ENCODE measurements at places on chromosomes 2 and 18.

DNA sequence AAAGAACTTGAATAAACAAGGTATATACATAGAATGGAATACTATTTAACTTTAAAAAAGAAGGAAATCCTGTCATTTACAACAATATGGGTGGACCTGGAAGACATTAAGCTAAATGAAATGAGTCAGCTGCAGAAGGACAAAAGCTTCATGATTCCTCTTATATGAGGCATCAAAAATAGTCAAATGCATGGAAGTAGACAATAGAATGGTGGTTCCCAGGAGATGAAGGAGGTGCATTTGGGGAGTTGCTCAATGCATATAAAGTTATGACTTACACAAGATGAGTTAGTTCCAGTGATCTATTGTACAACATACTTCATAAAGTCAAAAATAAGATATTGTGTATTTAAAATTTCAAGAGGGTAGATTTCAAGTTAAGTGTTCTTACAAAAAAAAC is 426.1 kb upstream of the UBE2E3 start:
- DNase-seq: no peak

GRCh38 chr2:222707689-222708273 is 36.3 kb downstream of the MOGAT1 start:
- DNase-seq: no peak

GRCh38 chr2:234950730-234951663 is 820 bp upstream of the SH3BP4 start:
- no peak for DNase-seq

- no peak for DNase-seq
Observed at GRCh38 chr2:176704282-176704858, 435.1 kb downstream of the MTX2 start.

GRCh38 chr2:69203166-69203985 is 183.7 kb downstream of the GFPT1 start:
- DNase-seq: no peak

DNA sequence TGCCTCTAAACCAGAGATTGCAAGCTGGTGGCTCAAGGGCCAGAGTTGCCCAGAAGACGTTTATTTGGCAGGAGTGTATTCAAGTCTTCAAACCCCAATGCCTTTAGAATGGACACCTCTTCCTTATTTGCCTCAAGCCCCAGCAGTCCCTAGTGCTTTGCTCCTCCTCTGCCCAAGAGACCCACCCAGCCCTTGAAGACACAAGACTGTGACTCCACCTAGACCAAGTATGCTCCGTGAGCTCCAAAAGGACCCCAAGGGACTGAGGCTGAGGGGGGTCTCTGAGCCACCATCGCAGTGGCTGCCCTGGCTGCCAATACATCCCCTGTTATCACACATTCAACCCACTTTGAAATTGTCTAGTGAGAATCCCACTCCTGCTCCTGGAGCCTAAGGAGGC is 99.3 kb downstream of the COL6A3 start:
- no peak for DNase-seq

- no peak for DNase-seq
Observed at GRCh38 chr2:107072150-107072940, 186.4 kb upstream of the ST6GAL2 start.

DNA sequence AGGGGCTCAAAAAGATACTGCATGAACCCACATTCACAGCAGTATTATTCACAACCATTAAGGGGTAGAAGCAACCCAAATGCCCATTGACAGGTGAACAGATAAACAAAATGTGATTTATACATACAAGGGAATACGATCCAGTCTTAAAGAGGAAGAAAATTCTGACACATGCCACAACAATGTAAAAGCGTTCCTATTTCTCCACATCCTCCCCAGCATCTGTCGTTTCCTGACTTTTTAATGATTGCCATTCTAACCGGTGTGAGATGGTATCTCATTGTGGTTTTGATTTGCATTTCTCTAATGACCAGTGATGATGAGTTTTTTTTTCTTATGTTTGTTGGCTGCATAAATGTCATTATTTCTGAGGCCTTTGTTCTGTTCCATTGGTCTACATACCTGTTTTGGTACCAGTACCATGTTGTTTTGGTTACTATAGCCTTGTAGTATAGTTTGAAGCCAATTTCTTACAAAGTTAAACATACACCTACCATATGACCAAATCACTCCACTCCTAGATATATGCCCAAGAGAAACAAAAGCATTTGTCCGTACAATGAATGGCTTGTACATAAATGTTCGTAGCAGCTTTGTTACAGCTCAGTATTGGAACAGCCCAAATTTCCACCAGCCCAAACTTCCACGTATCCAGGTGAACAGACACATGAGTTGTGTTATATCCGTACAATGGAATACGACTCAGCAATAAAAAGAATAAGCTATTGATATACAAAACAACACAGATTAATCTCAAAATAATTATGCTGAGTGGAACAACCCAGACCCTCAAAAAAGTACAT is 85.1 kb downstream of the TMEM131 start:
- no peak for DNase-seq

GRCh38 chr2:64873472-64873924 is 115.7 kb upstream of the SLC1A4 start:
- DNase-seq: peak; percentile 20

DNA sequence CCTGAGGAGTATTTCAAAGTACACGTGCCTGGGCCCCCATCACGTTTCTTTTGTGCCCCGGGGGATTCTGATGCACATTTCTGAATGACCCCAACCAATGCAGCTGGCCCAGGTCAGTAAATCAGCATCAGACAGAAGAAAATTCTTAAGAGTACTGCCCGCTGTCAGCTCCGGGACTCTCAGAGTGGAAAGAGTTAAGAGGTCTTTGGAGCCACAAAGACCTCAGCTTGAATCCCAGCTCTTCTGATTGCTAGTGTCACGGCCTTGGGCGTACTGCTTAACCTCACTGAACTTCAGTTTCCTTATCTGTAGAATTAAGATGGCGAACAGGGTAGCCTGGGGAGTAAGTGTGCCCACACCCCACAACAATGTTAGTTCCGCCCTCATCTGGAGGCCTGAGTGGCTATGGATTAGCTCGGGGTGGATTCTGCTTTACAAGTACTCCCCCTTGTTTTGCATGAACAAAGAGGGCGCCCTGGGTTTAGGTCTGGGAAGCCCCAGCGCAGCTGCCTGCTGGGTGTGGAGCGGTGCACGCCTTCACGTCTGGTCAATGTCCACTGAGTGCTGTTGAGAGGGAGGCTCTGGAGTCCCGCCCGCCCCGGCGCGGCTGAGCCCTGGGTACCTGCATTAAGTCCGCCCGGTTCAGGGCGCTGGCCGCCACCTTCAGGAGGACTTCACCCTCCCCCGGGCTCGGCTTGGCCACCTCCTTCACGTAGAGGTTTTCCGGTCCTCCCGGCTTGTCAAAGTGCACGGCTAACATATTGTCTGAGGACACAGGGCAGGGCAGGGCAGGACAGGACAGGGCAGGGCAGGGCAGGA is 858 bp downstream of the TP53I3 start:
- DNase-seq: peak; percentile 96

- no peak for DNase-seq
Observed at GRCh38 chr2:55604027-55604565, 13.3 kb downstream of the PPP4R3B start.

DNA sequence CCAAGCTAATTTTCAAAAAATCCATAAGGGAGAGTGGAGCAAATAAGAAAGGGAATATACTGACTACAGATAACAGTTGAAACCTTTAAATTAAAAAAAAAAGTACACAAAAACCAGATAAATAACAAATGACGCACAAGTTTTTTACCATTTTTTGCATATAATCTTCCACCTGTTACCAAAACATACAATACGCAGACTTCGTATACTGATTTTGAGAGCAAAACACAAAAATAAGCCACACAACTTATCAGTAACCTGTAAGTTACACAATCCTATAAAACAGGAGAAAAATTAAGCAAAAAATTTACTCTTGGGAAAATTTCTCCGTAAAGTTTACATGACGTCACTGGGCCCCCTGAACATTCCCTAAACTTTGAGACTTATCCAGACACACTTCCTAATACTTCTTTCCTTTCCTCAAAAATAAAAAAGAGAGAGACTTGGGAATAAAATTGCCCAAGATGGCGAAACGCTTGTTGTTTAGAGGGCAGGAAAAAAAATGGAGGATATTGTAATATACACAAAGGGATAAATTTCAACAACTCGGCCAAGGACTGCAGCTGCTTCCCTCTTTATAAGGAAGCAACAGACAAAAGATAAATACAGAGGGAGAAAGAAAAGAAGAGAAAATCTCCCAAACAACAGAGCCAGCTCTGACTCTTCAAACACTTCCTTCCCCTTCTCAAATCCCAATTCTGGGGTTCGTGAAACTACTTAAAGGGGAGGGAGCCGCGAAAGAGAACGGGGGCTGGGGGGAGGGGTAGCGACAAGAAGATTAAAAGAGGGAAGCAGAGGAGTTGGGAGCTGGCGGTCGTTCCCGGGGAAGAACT is 1.6 kb downstream of the BAZ2B start:
- no peak for DNase-seq

DNA sequence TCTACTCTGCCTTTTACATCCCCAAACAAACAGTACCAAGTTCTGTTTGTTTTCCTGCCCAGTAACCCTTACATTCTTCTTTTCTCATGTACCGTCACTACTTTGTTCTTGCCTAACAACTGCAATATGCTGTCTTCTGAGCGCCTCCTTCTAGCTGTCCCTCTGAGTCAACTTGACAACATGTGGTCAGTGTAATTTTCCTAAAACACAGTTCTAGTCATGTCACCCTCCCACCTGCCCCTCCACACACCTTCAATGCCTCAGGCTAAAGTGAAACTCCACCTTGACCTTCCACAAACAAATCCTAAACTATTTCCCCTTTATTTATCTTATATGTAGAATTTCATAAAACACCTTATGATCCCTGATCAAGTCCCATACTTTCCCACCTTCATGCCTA is 124.6 kb upstream of the CD302 start:
- DNase-seq: no peak

- no peak for DNase-seq
Observed at GRCh38 chr2:43417300-43417699, 178.5 kb downstream of the THADA start.

GRCh38 chr18:2223849-2224248 is 347.5 kb downstream of the METTL4 start:
- no peak for DNase-seq

- DNase-seq: peak; percentile 48
Observed at GRCh38 chr18:72672364-72673184, 128.4 kb upstream of the CBLN2 start.

- no peak for DNase-seq
Observed at GRCh38 chr2:55768991-55769390, 75.3 kb upstream of the PNPT1 start.

DNA sequence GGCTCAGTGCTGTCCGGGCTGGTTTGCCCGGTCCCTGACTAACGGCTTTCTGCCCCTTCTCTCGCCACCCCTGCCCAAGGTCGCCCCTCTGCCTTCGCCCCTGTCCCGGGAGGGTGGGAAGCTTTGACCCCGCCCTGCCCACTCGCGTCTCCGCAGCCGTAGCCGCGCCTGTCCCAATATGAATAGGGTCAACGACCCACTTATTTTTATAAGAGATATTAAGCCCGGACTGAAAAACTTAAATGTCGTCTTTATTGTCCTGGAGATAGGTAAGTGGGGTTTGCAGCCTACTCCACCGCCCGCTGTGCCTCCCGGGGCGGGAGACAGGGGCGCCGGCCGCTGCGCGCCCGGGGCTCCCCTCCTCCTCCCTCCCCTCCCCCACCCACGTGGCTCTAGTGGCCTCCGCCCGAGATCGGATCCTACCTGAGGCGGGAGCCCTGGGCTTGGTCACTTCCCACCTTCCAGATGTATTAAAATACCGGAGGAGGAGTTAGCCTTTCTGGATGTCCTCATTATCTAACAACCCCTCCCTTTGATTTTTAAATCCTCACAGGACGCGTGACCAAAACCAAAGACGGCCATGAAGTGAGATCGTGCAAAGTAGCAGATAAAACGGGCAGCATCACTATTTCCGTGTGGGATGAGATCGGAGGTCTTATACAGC is 633 bp downstream of the NABP1 start:
- DNase-seq: no peak

GRCh38 chr2:177810906-177811305 is 261.7 kb downstream of the PDE11A start:
- no peak for DNase-seq

GRCh38 chr18:3037423-3037915 is 24.5 kb upstream of the LPIN2 start:
- no peak for DNase-seq

DNA sequence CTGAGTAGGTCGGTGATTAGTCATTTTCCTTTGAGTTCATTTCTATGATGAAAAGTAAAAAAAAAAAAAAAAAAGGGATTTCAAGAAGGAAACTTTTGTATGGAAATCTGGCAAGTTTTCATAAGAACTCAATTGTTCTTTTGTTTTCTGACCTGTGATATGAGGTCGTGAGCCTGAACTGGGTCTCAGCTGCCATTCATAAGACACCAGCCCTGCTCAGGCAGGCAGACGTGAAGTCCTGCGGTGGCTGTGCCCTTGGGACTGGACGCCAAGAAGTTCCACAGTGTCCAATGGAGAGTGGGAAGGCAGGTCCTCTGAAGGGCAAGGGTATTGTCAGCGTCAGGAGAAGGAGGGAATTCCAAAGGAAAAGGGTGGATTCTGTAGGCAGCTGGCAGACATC is 183.9 kb downstream of the NCK2 start:
- DNase-seq: no peak

- DNase-seq: no peak
Observed at GRCh38 chr2:31312898-31313297, 78.9 kb downstream of the EHD3 start.

DNA sequence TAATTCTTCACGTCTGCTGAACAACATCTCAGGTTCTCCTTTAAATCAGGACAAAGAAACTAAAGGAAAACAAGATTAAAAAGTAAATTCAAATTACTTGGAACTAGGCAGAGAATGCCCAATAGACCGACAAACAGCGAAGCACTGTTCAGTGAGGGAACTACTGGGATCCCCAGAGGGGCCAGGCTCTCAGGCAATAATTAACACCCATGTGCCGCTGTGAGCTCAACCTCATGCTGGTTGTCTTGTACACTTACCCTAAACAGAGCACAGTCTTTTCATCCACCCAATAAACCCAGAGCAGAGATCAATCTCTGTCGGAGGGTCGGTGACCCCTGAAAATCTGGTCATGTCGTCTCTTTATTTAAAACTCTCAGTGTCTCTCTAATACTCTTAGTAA is 229.9 kb upstream of the CRIM1 start:
- DNase-seq: no peak

- no peak for DNase-seq
Observed at GRCh38 chr2:209768557-209768956, 3.1 kb upstream of the UNC80 start.

DNA sequence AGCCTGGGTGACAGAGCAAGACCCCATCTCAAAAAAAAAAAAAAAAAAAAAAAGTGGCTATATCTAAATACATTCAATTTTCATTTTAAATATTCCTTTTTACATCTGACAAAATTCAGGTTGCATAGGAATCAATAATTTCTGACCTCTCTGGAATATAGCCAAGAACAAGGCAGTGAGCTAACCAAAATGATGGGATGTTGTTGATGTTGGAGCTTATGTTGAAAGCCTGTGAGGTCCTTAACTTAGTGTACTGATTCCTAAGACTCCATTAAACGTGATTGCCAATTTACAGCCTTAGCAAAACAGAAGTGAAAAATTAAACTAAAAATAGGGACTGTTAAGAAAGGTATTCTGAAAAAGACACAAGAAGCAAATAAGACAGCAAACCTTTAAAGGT is 109.6 kb downstream of the MEP1B start:
- DNase-seq: no peak

All from NCI-H526 (cell line).